ENCODE measurements at places on chromosomes 12 and 14. TPM values are rescaled to one million over a fixed set of nuclear protein-coding genes. Genes with fewer than 3 reads are reported as not detected.

The SOAT2 gene
- total RNA-seq: not detected

The TOMM20L gene
- not detected for total RNA-seq

The EIF2S3B gene
- total RNA-seq: 2.6 TPM

The CLEC1B gene
- not detected for total RNA-seq

The ARID4A gene
- 11.8 TPM for total RNA-seq

The NOS1 gene
- total RNA-seq: not detected

The LIN7A gene
- total RNA-seq: 0.19 TPM

Data from vein endothelial cell (primary cell).